Activated naive CD4-positive, alpha-beta T cell (primary cell): ENCODE measurements at places on chromosomes 1 and 21.

- DNase-seq: no peak
Observed at GRCh38 chr1:43421396-43421795, 31.7 kb downstream of the SZT2 start.

GRCh38 chr1:112429749-112430148, 33.7 kb downstream of the CTTNBP2NL start:
- DNase-seq: no peak

DNA sequence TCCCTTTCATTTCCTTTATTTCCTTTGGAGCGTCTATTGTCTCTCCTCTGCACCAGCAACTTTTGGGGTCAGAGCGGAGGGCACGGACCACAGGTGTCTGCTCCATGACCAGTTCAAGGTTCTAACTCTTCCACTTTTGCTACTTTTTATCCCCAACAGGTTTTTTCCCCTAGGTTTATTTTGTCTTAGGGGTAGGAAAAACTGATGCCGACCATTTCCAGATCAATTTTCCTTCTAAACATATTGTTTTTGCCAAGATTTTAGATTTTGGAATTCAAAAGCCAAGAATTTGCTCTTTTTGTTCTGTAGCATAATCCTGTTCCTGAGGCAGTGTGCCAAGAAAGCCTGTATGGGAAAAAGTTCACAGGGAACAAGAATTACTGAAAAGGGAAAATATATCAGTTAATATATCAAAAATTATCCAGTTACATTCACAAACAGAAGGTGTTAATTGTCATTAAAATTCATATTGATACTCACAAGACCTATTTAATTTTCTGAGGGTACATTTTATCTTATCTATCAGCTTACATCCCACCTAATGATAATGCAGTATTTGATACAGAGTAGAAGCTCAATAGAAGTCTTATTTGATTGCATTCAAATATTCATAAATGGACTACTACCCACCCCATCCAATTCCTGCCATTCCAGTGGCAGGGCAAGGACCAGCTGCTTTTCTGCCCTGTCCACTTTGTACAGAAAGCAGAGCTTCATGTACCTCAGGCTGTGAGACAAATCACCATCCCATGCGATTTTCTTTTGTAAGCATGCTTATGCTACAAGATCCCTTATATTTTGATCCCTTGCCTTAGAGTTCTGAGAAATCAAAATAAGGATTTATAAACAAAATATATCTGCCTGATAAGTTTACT, 31.2 kb downstream of the TSEN15 start:
- no peak for DNase-seq

GRCh38 chr1:203742436-203742835, 22.5 kb upstream of the LAX1 start:
- no peak for DNase-seq

GRCh38 chr1:113760102-113761080, 1.1 kb upstream of the PHTF1 start:
- DNase-seq: no peak

DNA sequence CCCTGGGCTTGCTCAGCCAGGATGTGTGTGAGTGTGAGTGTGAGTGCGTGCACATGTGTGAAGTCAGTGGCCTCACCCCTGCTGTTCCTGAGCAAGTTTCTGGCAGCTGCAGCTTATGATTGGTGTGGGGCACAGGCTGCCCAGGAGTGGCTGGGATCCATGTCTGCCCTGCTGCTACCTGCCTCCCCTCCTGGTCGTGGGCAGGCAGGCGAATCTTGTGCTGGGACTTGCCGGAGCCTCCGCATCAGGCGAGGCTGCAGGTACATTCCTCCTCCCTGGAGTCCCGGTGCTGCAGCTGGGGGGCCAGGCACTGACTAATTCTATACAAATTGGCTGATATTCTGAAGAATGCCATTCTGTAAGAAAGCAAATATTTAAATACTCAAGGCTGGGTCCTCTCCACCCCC, 85.6 kb upstream of the WNT4 start:
- no peak for DNase-seq

- no peak for DNase-seq
Observed at GRCh38 chr1:33714421-33714820, 149.5 kb upstream of the HMGB4 start.

DNA sequence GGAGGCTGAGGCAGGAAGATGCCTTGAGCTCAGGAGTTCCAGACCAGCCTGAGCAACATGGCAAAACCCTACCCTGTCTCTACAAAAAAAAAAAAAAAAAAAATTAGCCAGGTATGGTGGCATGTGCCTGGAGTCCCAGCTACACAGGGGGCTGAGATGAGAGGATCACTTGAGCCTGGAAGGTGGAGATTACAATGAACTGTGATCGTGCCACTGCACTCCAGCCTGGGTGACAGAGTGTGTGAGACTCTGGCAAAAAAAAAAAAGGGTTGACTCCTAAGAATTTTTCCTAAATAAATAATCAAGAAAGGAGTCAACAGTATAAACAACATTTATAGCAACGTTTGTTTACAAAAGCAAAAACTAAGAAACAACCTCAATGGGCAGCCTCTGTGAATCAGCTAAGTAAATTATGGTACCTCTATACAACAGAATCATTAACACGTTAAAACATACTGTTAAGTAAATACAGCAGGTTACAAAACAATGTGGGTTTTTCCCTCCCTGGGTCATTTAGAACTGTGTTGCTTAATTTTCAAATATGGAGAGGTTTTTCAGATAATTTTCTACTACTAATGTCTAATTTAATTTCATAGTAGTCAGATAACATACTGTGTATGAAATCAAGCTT, 56.8 kb downstream of the SLC30A10 start:
- DNase-seq: no peak

DNA sequence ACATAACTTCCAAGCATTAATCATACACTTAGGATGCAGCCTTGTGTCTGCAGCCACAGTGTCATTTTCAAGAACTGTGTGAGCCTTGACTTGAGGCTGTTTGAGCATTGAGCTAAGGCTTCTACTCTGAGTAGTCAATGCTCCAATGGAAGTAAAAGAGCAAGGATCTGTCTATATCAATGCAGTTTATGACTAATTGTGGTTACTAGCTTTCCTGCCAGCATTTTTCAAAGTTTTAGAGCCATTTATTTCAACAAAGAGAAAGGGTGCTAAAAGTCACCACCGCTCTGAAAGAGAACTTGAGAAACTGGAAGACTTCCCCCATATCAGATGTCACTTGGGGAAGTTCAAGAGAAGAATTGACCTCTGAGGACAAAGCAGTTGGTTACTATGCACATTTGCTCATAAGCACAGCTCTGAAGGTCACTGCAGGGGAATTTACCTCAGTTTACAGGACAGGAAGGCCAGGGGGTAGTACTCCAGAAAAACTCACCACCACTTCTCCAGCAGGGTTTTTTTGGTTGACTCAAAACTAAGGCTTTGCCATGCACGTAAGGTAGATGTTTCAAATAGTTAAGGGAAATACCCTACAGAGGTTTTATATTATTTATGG, 24.5 kb upstream of the RGS1 start:
- DNase-seq: no peak

GRCh38 chr21:38861056-38861455, 55.3 kb downstream of the ETS2 start:
- no peak for DNase-seq

DNA sequence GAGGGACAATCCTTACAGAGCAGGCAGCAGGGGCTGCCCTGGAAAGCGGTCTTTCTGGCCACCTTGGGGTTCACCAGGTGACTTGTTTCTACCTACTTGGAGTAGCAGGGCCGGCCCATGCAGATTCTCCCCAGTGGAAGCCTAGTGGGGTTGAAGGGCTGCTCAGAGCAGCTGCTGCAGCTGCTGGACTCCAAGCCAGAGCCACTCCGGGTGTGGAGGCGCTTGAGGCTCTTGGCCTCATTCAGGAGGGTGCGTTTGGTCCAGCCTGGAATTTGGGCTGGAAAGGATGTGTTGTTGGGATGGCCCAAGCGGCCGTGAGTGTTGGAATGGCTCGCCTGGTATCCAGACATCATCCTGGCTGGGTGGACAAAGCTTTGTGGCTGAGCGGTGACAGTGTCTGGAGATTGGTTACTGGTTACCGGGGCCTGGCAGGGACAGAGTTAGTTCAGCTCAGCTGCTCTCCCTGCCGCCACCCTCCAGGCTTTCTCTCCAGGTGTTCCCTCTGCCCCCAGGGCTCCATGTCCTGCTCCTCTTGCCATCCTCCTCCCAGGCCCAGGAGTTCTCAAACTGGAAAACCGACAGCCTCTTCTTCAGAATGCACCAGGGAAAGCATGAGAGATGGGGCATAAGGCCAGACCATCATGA, 14.2 kb upstream of the HSPG2 start:
- no peak for DNase-seq

DNA sequence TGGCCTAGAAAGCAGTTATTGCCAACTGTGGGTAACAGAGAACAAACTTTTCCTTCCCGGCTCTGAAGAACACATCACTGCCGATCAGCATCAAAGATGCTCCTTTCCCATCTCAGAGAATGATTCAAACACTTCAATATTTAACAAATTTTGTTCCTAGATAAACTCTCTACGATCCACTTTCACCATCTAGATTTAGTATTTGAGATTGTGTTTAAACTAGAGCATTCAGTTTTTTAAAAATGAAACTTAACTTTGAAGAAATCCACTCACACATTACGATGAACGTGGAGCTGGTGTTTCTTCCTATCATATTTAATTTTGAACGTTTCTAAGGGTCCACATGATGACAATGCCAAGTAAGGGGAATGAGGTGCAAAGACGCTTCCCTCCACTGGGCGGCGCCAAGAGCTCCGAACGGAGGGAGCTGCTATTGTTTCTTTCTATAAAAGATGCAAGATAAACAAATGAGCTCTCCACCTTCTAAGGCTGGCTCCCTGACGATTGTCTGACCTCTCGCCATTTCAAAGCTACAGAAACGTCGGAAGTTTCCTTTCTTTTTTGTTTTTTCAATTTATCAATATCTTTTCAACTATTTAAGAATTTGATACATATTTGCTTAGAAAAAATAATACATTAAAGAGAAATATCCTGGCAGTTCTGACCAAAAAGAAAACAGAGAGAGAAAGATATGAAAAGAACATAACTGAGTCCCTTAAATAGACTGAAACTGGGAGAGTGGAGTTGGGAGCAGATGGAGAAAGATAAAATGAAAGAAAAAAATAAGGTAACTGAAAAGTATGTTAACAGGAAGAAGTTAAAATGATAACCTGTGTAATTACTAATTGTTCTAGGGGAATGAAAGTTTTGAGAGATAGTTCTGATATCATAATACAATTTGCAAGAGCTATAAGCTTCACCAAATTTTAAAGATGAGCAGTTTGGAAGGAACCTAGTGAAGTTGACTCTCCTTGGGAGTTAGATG, 4.4 kb upstream of the BARHL2 start:
- DNase-seq: no peak

DNA sequence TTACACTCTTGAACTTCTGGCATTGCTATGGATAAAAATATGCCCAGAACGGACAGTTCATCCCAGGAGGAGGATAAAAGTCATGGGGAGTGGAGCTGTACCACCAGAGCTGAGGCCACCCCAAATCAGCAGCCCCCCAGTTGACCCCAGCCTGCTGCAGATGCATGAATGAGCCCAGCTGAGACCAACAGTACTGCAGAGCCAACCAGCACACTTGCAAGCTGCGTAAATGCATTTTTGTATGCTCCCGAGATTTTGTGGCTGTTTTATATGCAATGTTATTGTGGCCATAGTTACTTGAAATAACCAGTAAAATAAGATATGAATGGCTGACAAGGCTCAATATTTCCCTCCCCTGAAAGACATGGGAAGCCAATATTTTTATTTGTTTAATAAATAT, 264.6 kb downstream of the DUSP10 start:
- no peak for DNase-seq

GRCh38 chr21:18449605-18450550, 46.3 kb upstream of the TMPRSS15 start:
- DNase-seq: no peak

- DNase-seq: no peak
Observed at GRCh38 chr1:67690018-67690363, 5.0 kb downstream of the GADD45A start.

GRCh38 chr1:58783090-58783992, 506 bp downstream of the JUN start:
- peak; percentile 55 for DNase-seq

GRCh38 chr21:38134084-38134873, 122.5 kb upstream of the KCNJ15 start:
- DNase-seq: no peak

DNA sequence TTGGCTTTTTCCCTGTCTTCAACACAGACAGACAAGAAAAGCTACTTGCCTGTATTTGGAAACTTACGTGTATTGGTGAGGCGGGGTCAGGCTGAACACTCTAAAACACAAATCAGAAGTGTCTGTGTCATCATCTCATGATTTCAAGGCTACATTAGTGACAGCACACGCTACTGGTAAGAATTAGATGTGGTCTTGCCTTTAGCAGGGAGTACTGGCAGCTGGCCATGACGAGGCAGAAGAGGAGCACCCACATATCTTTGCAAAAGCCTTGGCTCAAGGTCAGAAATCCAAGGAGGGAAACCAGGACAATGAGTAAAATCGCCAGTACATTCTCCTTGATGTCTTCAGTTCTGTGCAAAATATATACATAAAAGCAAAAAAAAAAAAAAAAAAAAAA, 77.7 kb downstream of the PCNX2 start:
- no peak for DNase-seq

DNA sequence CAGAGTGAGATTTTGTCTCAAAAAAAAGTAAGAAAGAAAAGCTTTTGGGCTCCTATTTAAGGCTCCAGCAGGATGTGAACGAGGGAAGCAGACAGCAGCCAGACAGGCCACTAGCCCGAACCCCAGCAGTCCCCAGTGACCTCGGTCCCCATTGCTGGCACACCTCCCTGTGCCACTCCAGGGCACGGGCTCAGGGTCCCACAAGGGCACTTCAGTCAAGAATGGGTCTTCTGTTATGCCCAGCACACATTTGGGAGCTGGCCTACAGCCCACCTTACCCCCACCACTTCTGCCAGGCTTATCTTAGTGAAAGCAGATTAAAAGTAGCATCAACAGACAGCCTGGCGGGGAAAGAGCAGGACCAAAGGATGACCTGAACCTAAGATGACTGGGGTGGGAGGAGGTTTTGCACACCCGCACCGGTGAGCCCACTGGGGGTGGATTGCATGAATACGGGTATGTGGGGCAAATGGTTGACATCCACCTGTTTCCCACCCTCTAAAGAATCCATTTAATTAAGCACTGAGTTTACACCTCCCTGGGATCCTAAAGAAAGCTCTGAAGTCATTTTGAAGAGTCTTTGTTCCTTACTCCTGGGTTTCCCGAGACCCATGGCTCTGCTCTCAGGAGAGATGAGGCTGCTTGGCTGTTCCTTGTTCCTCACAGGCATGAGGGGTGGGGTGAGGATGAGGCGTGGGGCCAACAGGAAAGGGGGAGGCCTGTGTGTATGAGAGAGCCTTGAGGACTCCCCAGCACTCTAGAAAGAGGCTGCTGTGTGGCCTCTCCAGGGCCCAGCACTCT, 4.7 kb downstream of the CHI3L1 start:
- DNase-seq: no peak
